ENCODE measurements at places on chromosomes 7 and 10.

- DNase-seq: no peak
Observed at GRCh38 chr7:18558503-18558902, 63.0 kb downstream of the HDAC9 start.

DNA sequence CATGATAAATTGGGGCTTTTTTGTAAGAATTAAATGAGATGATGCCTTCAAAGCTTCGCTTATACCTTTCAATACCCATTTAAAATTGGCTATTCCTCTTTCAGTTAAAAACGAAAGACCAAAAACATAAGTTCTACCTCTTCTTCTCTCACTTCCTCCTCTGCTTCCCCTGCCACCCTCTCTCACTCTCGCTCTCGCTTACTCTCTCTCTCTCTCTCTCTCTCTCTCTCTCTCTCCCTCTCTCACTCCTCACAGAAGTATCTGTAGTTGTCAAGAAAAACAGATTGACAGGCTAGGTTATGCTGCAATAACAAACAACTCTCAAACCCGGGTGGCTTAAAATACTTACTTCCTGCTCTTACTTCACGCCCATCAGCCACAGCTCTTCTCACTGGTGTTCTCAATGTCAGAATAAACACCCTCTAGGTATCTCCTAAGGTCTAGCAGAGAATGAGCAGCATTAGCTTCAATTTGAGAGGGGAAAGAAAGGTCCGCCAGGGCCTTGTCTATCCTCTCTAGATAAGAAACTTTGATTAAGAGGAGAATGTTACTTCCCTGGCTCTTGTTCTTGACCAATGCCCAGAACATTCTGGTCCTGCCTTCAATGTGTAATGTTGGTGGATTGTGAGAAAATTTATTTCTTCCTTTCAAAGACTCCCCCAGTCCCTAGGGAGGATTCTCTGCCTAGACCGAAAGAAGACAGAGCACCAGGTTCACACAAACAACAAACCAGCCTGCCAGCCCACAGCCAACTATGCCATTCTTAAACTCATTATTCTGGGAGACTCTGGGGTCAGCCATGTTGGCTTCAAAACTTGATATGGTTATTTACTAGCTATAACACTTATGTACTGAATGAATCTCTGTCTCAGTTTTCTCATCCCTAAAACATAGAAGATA lies 1028.7 kb downstream of the XPNPEP1 start:
- no peak for DNase-seq

- DNase-seq: no peak
Observed at GRCh38 chr10:118629211-118629610, 33.8 kb upstream of the PRLHR start.

DNA sequence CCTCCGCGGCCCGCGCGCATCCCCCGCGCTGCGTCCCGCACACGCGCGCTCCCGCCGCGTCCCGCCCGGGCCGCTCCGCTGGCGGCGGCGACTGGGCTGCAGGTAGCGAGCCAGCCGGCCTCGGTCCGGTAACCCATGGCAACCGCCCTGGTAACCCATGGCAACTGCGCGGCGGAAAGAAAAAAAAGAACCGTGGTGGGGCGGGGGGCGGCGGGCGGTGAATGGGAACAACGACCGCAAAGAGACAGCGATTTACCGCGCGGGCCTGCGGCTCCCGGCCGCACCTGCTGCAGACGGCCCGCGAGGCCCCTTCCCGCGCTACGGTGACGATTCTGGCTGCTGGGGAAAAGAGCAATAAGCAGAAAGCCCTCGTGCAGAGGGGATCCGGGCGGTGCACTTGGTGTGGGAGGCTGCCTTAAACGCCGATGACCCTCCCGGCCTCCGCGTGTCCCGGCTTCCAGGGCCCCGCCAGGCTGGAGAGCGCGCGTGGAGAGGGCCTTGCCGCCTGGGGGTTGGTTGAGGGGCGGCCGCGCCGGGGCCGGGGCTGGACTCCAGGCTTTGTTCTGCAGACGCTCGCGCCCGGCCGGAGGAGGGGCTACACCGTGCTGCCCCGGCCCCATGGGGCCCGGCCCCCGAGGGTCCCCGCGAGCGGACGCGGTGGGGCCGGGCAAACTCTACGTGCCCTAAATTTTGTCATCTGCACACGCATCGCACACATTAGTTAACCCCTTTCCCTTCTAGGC lies 84.7 kb downstream of the SNX10 start:
- DNase-seq: peak; percentile 53

DNA sequence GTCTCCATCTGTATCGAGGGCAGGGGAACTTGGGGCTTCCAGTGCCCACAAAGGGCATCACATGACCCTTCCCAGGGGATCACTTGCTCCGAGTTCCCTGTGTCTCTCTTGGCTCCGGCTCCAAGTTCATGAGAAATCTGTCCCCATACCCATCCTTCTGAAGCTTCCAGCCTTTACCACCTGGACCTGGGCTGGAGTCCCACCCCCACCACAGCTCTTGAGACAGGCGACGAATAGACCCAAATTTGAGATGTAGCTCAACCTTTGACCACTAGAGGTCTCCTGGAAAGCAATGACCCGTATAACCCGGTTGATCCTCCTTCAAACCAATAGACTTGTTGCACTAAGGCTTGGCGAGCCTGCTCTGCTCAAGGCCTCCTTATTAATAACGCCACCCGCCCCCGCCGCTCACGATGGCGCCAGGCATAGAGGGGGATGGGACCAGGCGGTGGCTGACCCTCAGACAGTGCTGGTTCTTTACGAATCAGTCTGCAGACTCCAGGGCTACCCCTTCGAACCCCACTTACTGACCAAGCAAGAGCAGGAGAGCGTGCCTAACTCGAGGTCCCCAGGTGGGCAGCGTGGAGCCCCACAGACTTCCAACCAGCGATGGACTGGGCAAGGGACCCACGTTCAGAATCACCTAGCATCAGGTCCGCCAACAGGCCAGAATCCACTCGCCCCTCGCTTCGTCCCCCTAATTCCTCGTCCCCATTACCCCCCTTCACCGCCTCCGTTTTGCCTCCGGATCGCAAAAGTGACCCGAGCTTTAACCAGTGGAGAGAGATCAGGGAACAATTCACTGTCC lies 4.4 kb upstream of the ARID5B start:
- DNase-seq: peak; percentile 72

Measured in memory B cell (primary cell).